B cell (primary cell): ENCODE measurements at places on chromosomes 13 and 19. TPM values are rescaled to one million over a fixed set of nuclear protein-coding genes. Genes with fewer than 3 reads are reported as not detected.

The ZNF534 gene
- total RNA-seq = 0.44 TPM in 1 of 2 replicates, not detected in the other

DNA sequence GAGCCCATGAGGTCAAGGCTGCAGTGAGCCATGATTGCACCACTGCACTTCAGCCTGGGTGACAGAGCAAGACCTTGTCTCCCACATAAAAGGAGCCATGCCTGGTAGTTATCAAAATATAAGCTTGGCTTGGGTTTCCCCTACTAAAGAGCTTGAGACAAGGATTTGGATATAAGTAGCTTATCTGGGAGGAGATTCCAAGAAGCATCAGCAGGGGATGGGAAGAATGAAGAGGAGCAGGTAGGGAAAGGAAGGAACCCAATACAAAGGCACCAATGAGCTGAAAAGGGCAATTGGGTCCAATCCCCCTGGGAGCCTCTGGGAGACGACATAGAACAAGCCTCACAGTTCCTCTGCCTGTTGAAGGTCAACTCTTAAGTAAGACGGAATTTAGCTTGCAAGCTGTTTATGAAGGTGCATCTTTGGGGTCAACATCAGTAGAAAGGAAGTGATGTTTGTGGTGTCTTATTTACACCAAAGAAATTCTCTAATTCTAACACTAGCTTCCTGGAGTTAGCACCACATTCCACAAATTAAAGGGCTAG lies 7.4 kb upstream of the CLEC4G start:
- no peak for DNase-seq

DNA sequence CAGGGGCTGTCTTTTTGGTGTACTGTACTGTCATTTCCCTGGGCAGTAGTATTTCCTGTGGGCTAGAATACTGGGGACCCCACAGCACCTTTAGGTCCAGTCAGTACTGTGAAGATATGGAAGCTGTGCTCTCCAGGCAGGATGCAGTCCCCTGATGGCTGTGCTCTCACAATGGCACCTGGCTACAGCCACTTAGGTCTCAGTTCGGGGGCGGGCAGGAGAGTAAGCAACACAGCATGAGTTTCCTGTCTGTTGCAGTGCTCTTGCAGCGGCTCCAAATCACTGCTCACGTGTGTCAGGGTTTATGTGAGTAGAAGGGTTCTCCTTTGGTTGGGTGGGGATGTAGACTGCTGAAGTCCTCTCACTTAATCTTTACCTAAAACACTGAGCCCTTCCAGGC lies 810.4 kb downstream of the DACH1 start:
- DNase-seq = no peak

The ZNF66 gene
- total RNA-seq = 25.0 and 27.7 TPM in 2 replicates

DNA sequence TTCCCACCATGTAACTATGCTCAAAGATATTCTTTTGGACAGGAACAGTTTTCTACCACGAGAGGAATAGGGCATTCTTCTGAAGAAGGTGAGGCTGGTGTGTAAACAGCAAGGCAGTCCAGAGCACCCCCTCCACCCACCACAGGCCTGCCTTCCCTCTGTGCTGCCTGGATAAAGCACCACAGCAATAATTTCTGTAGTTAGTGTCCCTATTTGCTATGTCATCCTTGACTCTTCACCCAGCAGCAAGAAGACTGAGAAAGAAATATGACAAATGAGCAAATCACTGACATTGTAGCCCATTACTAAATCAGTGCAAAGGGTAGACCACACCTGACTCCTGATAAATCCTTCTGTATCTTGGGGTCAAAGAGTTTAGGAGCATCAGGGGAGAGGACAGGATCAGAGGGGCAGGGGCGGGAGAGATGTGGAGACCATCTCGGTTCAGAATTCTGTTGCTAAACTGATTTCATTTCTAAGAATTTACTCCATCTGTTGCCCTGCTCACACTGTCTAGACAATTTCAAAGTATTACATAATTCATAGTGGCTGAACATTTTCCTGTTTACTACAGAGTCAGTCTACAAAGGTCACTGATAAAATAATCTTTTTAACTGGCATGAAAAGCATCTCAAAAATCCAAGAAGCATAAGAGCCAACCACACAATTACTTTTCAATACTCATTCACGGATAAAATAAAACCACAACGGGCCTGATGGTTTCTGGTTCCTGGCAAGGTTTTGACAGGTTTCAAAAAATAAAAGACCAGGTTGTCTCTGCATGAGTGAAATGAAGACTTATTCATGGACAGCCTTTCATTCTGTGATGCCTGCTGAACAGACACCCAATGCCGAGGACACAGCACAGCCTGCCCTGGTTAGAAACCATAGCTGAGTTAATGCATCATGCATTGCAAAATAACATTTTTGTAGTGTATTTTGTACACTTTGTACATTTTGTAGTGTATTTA lies 88.4 kb upstream of the IRS2 start:
- DNase-seq = no peak

GRCh38 chr13:110179116-110179856 lies 127.7 kb downstream of the COL4A1 start:
- DNase-seq = no peak

DNA sequence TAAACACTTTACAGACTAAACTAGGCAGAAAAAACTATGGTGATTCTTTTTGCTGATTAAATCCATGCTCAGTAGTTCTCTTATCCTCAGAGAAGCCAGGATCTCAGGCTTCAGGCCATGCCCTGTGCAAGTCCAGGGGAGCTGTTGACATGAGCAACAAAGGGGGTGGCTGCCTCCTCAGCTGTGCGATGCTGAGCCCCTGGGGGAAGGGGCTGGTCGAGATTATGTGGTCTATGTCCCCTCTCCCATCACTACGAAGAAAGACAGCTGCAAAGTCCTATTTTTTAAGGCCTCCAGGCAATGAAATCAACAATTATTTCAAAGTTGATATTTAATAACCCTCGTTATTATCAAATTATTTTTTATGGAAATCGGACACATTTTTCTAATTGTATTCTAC lies 37.0 kb downstream of the IRS2 start:
- no peak for DNase-seq

DNA sequence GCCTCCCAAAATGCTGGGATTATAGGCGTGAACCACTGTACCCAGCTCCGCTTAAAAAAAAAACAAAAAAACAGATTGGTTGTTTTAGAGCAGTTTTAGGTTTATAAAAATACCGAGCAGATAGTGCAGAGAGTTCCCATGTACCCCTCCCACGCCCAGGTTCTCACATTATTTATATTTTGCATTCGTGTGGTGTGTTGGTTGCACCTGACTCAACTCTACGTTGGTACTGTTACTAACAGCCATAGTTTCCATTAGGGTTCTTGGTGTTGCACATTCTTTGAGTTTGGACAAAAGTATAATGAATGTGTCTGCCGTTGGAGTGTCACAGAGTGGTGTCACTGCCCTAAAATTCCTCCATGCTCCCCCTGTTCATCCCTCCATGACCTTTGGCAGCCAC lies 29.1 kb downstream of the MYO9B start:
- DNase-seq = no peak

The EBI3 gene
- 11.3 and 15.6 TPM in 2 replicates for total RNA-seq

- DNase-seq = no peak
Observed at GRCh38 chr19:54047616-54048015, 16.1 kb downstream of the VSTM1 start.

DNA sequence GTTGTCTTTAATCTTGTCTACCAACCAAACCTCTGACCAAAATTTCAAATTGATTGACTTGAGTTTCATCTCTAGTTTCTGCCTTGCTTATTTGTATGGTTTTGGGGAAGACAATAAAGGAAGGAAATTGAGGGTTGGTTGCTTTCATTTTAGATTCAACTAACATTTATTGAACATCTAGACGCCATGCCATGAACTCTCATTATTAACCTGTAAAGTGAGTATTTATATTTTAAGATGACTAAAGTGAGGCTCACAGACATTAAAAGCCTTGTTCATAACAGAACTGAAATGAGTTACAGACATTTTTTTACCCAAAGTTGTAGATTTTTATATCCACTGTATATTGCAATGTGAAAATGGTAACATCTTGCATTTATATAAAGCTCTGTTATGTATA lies 239.3 kb downstream of the LMO7 start:
- no peak for DNase-seq

DNA sequence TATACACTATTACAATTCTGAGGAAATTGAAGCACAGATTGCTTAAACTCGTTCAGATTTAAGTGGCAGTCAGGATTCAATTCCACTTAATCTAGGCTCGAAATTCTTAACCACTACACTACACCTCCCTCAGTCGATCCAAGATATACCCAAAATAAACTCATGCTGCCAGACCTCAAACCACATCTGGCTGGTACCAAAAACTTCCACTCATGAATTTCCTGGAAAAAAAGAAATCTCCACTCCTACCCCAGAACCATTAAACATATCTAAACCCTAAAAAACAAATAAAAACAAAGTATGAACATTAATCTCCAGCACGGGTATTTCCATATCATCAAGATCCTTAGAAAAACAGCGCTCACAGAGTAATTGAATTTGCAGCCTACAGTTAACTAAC lies 1.1 kb downstream of the ZFP30 start:
- DNase-seq = no peak

The LGALS14 gene
- not detected in 2 replicates for total RNA-seq

The CLPTM1 gene
- 121 and 123 TPM in 2 replicates for total RNA-seq

DNA sequence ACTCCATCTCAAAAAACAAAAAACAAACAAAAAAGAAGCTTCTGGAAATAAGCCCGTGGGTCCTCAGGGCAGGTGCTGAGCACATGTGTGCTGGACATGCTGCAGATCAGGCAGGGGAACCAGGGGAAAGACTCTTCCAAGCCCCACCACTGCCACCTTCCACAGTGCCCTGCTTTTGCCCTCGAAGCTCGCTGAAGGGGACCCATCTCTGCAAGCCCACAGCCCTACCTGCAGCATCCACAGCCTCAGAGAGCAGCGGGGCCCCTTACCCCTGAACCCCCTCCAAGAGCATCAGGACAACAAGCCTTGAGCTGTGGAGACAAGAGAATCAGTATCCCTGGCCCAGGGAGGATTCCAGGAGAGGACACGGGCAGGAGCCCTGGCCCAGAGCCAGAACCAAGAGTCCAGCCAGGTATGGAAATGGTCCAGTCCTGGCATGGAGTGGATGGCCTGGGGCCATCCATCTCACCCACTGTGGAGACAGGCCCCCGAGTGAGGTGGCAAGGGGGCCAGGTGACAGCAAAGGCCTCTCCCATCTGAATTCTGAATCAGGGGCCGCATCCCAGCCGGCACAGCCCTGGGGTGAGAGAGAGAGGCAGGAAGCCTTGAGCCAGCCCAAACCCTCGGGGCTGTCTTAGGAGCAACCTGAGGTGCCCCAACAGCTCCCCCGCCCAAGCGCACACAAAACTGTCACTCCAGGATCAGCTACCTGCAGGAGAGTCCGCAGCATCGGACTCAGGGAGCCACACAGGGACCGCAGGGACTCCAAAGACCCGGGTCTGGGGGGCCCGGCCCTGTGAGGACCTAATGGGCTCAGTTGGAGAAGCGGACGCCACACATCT lies 51.8 kb upstream of the TPM4 start:
- peak; percentile 2 for DNase-seq

The TLE5 gene
- 665 and 697 TPM in 2 replicates for total RNA-seq

DNA sequence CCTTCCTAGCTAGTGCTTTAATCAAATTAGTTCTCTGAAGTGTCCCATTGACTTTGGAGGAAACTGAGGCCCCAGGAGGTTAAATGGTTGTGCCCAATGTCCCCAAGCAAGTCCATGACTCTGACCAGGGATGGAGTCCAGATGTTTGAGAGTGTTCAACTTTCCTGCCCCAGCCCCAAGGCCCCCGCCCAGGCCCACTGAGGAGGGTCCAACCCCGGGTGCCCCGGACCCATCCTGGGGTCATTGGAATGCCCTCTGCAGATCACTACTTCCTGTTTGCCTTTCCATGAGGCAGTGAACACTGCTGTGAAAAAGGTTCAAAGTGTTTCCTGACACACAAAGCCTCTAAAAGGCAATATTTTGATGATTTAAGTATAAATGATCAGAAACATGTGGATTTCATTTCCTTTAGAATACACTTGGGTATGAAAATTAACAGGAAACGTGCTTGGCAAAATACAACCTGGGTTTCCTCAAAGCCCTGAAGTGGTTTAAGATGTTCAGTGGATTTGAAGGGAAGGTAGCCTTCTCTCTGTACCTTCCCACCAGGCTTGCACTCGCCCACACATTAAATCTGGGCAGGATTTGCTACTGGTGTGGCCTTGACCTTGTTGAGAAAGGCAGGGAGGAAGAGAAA lies 335.7 kb downstream of the TSHZ3 start:
- DNase-seq = no peak

DNA sequence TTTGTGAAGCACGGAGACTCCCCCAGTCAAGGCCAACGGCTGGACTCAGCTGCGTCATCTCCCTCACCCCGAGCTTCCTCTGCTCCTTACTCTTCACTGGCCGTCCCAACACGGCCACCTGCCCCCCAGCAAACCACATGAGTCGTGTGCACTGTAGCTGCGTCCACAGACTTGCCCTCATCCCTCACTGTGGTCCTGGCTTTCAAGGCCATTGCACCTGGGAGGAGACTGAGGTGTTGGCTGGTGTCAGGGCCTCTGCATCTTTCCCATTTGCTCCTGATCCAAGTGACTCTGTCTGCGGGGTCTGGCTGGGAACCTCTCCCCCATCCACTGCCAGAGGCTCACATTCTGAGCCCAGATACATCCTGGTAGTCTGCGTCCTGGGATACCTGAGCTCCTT lies 11.5 kb downstream of the PLPP2 start:
- DNase-seq = no peak

The CADM4 gene
- 0.42 and 1.1 TPM in 2 replicates for total RNA-seq

DNA sequence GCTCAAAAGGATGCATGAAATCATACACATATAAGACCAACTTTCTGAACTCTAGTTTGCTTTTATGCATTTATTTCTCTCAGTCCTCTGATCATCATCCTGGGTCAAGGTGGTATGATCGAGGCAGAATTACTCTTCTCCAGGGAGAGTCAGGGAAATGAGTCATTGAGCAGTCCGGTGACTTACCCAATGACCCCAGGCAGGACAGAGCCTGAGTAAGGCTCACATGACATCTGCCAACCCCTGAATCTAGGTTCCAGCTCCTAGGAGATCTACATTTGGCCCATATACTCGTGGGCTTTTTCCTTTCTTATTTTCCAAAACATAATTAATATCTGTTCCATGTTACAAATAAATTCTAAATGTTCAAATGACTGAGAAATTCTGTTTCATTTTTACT lies 502.3 kb downstream of the FOXO1 start:
- no peak for DNase-seq

The PBX4 gene
- 11.7 and 11.8 TPM in 2 replicates for total RNA-seq

DNA sequence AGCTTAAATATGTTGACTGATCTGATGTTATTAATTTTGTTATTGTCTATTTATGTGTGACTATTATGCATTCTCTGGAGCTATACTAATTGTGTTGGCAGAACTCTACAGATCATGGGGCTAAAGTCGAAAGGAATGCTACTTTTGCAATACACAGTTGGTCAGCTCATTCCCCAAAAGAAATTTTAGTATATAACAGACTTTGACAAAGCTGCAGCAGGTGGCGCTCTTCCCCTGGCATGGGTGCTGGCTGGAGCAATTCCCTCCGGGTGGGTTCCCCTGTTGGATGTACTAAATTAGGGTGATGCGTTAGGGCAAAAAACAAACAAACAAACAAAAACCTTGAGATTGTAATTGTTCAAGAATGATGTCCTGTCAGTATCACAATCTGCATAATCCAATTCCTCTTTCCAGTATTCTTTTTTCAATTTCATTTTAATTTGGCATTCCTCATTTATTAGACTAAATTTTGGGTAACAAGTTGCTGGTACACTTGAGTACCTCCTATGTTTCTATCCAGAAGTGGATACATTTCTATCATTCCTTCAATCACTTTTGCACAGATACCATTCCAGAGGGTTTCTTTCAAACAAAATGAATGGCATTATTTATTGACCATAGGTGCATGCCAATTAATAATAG lies 322.8 kb upstream of the EDNRB start:
- peak; percentile 6 for DNase-seq

The ZNF8 gene
- 7.9 and 8.0 TPM in 2 replicates for total RNA-seq

GRCh38 chr13:52009946-52010345 lies 1.3 kb downstream of the ATP7B start:
- DNase-seq = no peak

- no peak for DNase-seq
Observed at GRCh38 chr13:83975655-83976165, 93.4 kb upstream of the SLITRK1 start.
